ENCODE measurements at places on chromosomes 4 and X.

DNA sequence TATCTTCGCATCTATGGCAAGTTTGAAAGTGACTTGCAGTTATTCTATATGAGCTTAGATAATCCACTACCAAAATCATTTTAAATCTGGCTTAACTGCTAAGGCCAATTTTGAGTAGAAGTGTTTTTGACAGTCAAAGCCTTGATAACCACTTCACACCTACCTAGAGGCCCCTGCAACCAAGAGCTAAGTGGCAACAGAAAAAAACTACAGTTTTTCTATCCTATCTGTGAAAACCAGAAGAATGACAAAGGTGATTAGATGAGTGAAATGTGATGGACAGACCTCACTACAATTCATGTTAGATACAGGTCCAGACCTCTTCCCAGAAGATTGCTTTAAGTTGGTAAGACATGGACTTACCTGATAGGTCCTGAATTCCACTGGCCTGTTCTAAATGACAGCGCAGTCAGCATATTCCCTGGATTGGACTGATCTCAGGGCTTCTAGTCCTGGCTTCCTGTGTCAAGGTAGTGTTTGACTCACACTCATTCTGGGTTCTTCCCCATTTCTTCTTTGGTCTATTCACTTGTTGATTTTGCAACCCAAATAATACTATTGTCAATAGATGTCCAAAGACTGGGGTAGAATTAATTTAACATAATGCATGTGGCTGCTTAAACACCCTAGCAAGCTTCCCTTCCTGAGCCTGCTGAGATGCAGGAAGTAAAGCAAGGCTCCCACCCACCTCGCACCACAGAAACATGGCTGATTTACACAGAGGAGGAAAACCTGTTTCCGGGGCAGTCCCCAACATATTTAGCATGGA, 65.1 kb downstream of the PPP3CA start:
- no peak for DNase-seq

DNA sequence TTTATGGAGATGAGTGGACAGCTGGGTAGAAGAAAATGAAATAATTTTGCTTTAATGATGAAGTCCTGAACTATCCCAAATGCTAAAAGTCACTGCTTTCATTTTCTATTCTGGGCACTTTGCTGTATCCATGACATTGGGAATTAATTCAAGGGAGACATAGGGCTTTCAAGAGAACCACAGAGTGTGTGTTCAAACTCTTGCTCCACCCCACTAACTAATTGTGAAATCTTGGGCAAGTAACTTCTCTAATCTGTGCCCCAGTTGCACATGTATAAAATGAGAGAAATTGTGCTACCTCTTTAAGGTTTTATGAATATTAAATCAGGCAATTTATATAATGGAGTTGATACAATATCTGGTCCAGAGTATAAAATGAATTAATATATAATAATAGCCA, 1422.0 kb downstream of the ADGRL3 start:
- no peak for DNase-seq

GRCh38 chr4:112557676-112558411, 41.9 kb upstream of the NEUROG2 start:
- DNase-seq: no peak

DNA sequence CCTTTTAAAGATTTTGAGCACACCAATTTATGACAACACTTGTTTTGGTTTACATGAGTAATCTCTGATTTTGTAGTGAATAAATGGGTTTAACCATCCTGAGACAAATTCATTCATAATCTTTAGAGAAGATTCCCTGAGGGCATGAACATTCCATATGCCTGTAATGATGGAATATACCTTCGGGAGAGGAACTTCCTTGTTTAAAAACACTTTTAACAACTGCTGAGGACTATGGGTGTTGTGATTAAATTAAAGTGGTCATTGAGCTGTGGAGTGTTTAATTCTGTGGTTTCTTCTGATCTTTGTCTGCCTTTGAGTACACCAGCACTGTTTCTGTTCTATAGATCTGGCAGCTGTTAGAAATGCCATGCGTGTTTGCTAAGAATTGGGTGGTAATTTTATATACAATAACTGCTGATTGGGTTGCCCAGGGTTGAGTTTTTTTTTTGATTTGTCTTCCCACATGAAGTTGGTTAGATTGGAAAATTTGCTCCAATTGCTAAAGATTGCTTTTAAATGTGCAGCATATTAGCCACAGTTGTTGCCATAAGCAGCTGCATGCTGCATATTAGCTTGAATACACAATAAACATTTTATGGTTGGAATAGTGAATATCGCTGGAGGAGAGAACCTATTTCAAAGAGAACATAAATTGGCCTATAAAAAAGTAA, 86.8 kb downstream of the DCLK2 start:
- DNase-seq: no peak

GRCh38 chrX:12950851-12951594, 23.9 kb upstream of the TMSB4X start:
- no peak for DNase-seq

DNA sequence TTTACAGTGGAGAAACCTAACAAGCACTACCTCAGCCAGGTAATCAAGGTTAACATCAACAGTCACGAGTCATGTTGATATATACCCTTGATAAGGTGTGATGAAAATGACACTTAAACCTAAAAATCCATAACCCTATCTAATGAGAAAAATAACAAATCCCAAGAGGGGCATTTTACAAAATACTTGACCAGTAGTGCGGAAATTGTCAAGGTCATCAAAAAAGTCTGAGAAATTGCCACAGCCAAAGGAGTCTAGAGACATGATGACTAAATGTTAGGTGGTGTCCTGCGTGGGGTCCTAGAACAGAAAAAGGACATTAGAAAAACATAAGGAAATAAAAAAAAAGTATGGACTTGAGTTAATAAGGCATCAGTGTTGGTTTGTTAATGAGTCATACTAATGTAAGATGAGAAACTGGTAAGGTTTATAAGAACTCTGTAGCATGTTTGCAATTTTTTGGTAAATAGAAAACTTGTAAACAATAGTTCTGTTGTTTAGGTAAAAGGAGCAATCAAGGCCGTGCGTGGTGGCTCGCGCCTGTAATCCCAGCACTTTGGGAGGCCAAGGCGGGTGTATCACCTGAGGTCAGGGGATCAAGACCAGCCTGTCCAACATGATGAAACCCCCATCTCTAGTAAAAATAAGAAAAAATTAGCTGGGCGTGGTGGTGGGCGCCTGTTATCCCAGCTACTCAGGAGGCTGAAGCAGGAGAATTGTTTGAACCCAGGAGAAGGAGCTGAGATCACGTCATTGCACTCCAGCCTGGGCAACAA, 2.9 kb downstream of the RPL36A start:
- DNase-seq: no peak

GRCh38 chr4:38106886-38107514, 146.8 kb downstream of the PTTG2 start:
- DNase-seq: no peak

- no peak for DNase-seq
These were observed 304.6 kb downstream of the SPRY1 start for GRCh38 chr4:123701131-123701575.

- no peak for DNase-seq
These were observed 328.2 kb upstream of the NR3C2 start for GRCh38 chr4:148770377-148770776.

DNA sequence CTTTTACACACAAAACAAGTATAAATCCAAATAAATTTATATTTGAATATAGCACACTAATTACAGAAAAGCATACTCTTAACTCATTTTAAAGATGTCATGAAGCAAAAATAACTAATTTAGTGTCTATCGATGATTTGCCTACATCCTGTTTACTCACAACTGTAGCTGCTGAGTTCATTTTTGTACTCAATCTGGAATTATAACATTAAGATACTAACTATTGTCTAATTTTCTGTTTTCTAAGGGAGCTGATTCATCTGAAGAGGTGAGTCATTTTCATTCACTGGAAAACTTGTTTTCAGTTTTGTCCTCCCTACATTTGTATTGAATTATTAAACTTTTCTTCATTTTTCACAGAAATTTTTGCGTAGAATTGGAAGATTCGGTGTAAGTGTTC, 3.7 kb downstream of the STATH start:
- no peak for DNase-seq
